ENCODE measurements at places on chromosomes 3 and 15.

DNA sequence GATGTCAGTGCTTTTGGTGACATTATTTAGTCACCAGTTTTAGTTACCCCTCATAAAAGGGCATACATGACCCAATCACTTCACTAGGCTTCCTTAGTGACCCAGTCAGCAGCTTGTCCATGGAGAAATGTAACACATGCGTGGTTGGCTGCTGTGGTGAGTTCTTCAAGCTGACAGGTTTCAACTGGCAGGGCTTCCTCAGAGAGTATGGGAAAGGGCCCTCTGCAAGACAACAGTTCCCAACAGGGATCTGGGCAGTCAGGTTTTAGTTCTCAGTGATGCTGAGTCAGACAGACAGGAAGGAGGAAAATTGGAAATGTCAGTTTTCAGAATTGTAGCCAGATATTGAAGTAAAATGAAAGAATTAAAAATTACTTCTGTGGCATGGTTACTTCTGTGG, 282.5 kb downstream of the TBL1XR1 start:
- DNase-seq = no peak

GRCh38 chr15:58962662-58963565, 24.5 kb upstream of the RNF111 start:
- DNase-seq = no peak

- no peak for DNase-seq
These were observed 16.4 kb downstream of the CHRNA3 start for GRCh38 chr15:78604420-78604819.

DNA sequence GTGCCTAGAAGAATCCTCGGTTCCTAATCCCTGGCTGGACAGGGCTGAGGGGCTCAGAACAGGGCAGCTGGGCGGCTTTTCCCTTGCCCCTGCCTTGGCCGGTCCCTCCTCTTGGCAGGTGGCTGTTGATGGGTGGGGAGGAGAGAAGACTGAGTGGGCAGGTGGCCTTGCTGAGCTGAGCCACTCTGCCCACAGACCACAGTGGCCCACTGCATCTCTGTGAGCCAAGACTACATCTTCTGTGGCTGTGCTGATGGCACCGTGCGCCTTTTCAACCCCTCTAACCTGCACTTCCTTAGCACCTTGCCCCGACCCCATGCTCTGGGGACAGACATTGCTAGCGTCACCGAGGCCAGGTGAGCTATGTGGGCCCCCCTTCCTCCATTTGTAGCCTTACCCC, 14.5 kb upstream of the JMJD7 start:
- DNase-seq = no peak

DNA sequence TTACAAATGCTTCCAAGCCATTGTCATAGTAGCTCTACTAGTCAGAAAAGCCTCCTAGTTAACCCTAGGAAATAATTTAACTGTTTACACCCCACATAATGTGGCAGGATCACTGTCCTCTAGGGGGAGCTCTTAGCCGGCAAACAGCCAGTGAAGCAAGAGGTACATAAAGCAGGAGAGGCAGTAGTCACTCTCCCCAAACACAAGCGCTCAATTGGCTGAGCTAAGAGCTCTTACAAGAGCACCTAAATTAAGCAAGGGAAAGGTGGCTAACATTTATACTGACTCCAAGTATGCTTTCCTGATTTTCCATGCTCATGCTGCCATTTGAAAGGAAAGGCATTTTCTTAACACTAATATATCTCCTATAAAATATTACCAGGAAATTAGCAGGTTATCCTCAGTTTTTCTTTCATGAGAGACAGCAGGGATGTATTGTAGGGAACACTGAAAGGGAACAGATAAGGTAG, 37.6 kb downstream of the NCEH1 start:
- DNase-seq = peak; percentile 85

DNA sequence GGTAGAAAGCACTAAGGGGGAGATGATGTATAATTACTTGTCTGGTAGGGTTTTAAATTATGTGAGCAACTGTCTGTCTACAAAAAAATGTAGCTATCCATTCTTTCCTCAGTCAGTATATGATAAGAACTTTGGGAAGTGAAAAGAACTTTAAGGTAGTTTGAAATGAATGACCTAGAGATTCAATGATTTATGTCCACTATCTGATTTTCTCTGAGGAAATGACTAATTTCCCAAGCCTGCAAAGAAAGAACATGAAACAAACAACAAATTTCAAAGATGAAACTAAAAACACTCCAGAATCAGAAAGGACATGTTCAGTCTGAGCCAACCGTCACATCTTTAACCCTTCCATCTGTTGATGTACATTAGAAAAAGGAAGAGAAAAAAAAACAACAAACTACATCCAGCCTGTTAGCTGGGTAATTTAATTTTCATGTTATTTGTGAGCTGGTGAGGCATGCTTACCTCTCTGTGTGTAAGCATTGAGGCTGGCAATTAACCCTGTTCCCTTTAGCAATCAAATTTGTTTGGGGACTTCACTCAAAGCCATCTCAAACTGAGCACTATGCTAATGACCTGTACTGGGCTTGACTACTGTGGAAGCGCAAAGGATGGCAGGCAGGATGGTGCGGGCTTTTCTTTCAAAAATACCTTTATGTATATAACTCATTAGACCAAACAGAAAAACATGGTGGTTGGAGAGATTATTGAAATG, 220.1 kb downstream of the TUSC7 start:
- DNase-seq = no peak

GRCh38 chr3:114690911-114691310, 397.1 kb downstream of the TIGIT start:
- no peak for DNase-seq

- DNase-seq = no peak
These were observed 74.1 kb upstream of the PRR23C start for GRCh38 chr3:139118835-139119234.

DNA sequence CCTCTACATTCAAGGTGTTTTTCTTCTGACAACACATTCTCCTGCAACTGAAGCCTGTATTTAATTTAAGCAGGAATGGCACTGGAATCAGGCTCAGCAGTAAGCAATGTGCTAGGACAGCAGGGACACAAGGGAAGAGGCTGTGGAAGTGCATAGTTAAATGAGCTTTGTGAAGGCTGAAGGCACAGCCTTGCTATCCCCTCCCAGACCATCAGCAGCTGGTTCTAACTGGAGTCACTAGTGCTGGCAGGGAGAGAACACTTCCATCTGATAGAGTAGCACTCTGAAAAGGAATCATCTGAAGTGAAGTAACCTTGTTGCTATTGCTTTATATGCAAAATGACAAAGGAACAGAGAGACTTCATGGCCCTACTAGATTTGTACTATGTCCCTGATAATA, 14.7 kb downstream of the UQCC5 start:
- no peak for DNase-seq

DNA sequence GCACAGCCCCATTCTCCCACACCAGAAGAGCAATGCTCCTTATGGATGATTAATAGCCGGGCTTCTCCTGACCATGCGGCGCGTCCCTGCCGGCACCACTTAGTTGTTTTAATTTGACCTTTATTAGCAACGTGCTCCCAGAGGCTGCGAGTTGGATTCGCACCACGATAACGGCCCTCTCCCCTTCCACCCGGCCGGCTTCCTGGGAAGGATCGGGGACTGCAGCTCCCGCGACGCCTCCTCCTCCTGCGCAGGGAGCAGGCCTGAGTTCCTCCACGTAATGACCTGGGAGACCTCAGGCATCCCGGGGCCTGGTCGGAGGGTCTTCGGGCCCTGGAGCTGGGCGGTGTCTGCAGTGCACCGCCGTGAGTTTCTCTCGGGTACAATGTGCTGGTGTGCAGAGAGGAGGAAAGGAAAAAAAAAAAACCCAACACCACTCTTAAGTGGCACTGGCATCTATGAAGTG, 243.3 kb upstream of the TOPAZ1 start:
- DNase-seq = peak; percentile 9

Measured in suppressor macrophage (primary cell).